ENCODE measurements at places on chromosomes 3 and 15.

DNA sequence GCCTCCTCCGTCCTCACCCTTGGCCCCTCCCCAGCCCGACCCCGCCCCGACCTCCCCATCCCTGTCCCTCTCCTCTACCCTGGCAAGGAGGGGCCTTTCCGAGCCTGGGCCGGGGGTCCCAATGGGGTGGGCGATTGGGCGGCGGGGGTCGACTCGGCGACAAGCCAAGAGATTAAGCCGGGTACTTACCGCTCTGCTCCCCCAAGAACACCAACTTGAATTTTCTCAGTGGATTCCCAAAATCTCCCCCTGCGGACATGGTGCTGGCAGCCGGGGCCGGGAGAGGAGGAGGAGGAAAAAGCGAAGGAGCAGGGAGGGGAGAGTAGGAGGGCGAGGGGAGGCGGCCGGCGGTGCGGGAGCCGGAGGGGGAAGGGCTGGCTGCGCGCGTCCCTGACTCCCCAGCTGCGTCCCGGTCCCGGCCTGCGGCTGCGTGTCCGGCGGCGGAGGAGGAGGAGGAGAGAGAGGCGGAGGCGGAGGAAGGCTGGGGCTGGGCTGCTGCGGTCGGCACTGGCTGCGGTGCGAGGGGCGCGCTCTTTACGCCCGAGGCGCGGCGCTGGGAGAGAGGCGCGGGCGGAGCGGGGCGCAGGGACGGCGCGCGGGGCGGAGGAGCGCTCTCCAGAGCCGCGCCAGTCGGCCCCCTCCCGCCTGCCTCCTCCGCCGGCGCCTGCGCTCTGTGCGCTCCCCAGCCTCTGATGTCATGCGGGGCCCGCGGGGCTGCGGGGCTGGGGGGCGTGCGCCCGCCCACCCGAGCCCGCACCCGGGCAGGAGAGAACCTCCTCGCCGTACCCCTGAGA lies at the start of gene RAB6B:
Gene RAB6B (minus strand): TSS at position 675 of the 794 bp plus-strand sequence. CDS start 416 bp downstream, at position 259.
- DNase-seq: no peak

DNA sequence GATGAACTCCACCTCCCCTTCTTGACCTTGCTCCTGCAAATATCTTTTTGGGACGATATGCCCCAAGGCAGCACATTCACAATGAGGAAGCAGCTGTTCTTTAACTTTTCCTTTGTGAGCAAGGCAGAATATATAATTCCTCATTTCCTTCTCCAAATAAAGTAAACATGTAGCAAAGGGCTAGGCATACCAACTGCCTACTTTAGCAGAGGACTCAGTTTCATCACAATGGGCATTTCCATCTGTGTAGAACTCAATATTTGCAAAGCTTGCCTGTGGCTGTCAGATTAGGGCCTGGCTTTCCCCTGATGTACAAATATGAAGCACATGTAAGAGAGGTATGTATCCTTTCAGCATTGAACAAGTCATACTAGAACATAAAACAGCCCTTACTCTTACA lies 366.9 kb downstream of the RSL24D1 start:
- DNase-seq: no peak

DNA sequence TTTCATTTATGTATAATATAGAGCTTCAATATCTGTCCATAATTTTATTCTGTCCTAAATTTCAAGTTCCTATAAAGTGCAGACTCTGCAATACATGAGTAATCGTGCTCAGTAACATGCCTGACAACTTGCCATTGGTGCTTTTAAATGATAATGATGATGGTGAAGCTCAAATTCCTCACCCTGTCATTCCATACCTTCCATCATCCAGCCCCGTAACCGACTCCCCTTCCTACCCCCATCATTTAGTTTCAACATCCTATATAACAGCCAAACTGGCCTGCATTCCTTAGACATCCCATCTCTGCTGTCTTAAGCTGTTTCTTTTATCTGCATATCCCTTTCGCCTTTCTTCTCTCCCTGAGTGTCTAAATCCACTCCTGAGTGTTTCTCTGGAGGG lies 67.2 kb upstream of the DLG1 start:
- DNase-seq: no peak

GRCh38 chr15:95281470-95281869 lies 1049.0 kb upstream of the NR2F2 start:
- no peak for DNase-seq

GRCh38 chr3:72582211-72582878 lies 265.9 kb downstream of the SHQ1 start:
- no peak for DNase-seq

DNA sequence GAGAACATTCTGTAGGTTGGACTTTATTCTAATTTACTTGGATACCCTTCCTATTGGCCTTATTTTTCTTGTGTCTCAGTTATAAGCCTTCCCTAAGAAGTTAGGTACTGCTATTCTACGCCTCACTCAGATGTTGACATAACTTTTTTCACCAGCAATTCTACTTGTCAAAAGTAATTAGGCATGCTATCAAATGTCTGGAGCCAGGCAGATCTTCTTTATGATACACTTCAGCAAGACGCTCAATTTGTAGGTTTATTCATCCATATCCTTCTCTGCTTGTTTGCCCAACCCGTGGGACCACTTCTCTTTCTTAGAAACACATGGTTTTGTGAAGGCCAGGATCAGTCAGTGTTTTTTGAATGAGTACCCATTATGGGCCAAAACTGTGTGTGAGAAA lies 36.2 kb upstream of the COL8A1 start:
- DNase-seq: no peak

GRCh38 chr15:44289259-44289790 lies 806 bp downstream of the GOLM2 start:
- DNase-seq: no peak

GRCh38 chr3:195032106-195032759 lies 238.7 kb downstream of the XXYLT1 start:
- no peak for DNase-seq

- no peak for DNase-seq
These were observed 24.7 kb downstream of the MAGI1 start for GRCh38 chr3:66014056-66014455.

DNA sequence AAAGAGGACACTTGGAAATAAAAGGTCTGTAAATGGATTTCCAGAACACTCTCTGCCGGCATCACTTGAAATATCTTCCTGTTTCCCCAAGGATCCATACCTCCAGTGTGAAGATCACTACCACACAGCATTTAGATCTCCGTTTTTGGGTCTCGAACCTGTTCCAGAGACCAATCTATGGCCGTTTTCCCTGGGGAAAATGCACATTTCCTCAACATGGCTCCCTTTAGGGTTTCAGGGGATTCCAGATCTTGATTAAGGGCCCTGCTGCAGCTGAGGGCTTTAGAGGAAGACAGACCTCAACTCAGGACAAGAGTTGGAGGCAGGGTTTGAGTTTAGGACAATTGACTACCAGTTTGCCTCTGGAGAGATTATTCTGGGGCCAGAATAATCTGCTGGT lies 2.1 kb downstream of the CTSH start:
- no peak for DNase-seq

DNA sequence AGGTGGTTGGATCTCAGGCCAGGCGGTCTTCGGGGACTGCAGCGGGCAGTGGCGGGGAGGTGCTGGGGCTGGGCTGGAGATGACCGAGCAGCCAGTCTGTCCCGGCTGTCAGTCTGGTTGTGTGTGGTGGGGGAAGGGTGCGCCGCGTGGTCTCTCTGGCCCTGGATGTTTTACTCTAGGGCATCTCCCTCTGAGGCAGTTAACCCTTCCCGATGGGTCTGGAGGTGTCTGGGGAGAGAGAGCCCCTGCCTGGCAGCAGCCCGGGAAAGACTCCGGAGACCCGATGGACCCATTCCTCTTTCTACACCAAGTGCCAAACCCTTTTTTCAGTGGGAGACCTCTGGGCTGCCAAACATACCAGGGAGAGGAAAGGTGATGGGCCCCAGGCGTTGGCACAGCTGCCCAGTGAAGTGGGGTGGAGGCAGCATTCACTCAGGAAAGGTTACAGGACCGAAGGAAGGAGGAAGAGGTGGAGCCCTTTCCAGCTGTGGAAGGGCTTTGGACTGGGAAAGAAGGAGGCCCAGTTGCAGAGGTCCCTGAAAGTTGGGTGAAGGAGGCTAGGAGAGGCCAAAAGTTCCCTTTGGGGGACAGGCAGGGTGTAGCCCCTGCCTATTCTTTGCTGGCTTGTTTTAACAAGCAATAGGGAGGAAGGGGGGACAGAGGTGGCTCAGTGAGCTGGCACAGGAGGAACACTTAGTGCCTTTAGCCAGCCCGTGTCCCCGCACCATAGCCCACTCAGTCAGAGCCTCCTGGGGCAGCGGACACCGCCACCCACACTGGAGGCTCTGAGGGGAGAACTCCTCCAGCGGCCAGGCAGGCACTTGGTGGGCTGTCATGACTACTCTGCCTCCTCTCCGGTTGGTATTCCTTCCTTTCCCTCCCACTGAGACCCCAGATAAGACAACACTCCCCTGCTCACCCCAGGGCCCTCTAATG lies 2.7 kb upstream of the BAHD1 start:
- no peak for DNase-seq

GRCh38 chr3:7800006-7800780 lies 701.4 kb upstream of the LMCD1 start:
- no peak for DNase-seq

GRCh38 chr3:39414421-39414907 lies 7.9 kb downstream of the RPSA start:
- DNase-seq: no peak

DNA sequence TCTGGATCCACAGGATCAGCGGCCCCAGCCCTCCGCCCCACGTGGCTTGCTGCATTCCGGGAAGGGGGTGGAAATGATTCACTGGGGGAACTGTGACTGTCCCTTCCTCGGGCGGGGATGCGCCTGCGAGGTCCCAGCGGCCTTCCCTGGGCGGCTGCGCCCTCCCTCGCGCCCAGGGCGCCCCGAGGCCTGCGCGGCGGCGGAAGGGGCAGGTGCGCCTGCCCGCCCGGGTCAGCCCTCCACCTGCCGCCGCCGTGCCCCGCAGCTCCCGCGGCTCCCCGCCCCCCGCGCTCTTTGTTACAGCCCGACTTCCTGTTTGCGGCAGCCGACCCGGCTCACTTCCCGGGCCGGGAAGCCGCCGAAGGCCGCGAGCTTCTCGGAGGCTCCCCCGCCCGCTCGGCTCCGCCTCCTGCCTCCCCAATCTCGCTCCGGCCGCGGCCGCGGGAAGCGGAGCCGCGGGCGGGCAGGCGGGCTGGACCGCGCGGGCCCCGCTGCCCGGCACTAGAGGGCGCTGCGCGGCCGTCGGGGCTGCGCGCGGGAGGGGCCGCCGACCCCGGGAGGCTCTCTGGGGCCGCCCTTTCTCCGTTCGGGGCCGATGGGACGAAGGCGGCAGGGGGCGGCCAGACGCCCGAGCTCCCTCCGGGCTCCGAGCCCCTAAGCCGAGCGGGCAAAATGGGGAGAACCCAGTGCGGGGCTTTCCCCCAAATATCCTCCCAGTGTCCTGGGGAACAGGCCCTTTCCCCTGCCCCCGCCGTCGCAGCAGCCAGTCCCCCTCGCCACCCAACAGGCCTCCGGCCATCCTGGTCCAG lies 11.5 kb upstream of the CHAC1 start:
- DNase-seq: peak; percentile 34

- no peak for DNase-seq
These were observed 37.1 kb upstream of the ARNT2 start for GRCh38 chr15:80367094-80367493.

- no peak for DNase-seq
These were observed 3.2 kb upstream of the KY start for GRCh38 chr3:134654031-134654430.

DNA sequence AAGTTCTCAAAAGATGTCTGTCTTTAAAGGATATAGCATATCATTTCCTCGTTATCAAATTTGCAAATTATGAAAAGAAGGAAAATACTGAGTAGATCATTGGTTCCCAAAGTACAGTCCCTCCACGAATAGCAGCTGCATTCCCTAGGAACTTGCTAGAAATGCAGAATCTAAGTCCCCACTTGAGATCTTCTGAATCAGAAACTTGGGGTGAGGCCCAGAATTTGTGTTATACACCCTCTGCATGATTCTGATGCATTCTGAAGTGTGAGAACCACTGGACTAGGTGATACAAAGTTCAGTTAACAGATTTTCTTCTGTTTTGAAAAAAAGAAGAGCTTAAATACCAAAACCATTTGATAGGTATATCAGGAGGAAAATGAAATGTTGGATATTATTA lies 77.1 kb downstream of the SLC25A26 start:
- no peak for DNase-seq

DNA sequence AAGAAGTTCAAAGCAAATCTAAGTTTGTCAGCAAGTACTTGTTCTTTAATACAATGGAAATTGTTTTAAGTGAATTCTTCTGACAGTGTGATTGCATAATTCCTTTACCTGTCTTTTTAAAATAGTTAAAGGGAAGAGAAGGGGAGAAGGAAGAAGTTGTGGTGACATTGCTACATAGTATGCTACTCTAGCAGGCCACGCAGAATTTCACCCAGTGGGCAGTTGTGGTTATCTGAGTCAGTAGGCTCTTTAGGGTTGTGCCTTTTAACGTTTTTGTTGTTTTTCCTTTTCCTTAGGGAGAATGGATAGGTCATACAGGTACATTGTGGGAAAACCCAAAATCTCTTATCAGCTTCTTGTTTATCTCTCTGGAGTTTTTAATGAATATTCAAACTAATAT lies 40.4 kb downstream of the KIF15 start:
- no peak for DNase-seq

DNA sequence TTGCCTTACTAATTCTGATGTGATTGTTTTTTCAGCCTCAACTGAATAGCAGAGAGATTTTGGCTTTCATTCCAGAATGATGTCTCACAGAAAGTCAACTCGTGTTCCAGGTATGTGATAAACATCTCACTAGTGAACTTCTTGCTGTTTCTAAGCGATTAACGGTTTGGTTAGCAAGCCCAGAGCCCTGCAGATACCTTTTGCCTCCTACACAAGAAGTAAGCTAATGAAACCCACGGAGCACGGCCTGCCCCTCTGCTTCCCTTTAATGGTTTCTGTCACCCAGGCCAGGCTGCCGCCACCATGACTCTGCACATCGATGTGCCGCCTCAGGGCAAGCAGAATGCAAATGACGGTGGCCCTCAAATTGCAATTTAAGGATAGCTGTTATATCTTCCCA lies 155.9 kb upstream of the ICE2 start:
- DNase-seq: no peak

DNA sequence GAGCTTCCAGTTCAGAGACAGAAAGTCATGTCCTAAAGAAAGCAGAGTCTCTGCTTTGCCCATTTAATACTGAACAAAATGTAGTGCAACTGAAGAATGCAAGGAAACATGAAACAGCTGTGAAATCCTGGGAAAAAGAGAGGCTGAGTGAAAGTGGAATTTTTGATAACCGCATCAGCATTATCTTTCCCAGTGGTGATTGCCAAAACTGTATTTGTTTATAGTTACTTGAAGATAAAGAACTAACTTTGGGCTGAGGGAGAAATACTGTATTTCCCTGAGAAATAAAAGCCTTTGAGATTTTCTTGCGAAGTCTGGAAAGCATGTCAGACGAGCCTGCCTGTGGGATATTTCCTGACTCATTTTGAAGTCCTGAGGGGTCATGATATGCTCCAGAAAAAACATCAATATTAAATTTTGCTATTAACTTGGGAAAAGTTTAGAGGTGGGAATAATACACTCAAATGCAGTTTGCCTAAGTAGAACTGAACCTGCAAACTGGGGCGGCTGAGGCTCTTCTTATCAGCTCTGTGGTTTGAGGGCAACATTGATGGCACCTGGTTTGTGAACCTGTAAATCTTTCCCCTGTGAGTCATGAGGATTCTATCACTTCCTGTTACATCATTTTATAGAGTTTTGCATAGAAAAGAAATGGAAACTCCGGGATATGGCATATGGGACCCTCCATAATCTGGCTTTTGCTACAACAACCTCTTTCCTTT lies 855.3 kb downstream of the MCTP2 start:
- no peak for DNase-seq

Measured in stimulated activated CD8-positive, alpha-beta memory T cell treated with anti-CD3 and anti-CD28 coated beads, Interleukin-7, amount 100 ng/mL, for 24 hours (primary cell).